ENCODE measurements at places on chromosomes 3 and 15.

DNA sequence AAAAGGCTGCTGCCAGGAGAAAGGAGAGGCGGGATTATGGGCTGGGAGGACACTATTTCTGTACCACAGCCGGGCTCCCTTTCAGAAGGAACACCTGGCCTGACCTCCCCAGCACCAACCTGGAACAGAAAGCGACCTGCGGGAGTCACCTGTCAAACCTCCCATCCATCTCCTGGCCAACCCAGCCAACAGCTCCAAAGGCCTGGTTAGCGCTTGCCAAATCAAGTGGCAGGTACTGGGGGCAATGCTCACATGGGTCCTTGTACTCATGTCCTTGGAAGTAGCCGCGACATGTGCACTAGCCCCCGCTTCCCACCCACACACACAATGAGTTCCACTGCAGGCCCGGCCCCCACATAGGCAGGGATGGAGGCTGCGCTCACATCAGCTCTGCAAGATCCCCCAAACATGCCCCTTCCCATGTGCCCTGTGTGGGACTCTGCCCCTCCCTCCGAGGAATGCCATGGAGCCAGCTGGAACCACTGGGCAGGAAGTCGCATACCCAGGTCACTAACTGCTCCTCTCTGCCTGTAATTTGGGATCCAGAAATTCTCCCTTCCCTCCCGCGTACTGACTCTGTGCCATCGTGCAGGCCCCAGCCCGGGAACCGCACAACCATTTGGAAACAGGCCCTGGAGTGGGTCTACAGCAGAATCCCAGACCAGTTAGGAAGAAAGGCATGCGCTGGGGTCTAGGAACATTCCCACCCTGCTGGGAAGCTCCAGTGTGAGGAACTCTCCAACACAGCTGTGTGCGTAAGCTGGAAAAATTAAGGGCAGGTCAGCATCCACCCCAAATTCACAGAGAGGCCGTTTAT is 98.9 kb downstream of the LRIG1 start:
- no peaks in the 10 kb centered on the region for H3K4me1 ChIP-seq
- H3K36me3 ChIP-seq, result peaks cover 5% of the 10 kb centered on the region
- H3K27ac ChIP-seq, result no peak overlapping the region
- no peak for DNase-seq
- H3K4me3 ChIP-seq, result no peak overlapping the region

DNA sequence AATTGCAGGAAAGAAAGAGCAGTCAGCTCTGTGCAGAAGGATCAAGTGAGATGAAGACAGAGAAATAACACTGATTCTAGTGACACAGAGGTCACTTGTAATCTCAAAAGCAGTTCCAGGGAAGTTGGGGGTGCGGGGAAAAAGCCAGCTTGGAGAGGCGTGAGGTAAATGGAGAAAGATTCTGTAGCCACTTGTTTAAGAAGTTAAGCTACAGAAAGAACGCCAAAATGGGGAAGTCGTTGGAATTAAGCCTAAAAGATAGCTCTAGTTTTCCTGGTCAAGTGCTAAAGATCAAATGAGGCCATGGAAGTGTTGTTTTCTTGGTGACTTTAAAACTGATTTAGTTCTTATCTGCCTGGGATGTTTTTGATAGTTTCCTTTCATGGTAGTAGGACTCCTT is 152.0 kb downstream of the GREM1 start:
- H3K27me3 ChIP-seq, result peaks cover 3% of the 10 kb centered on the region
- no peak for DNase-seq
- no peaks in the 10 kb centered on the region for H3K4me1 ChIP-seq
- H3K27ac ChIP-seq, result no peak overlapping the region

DNA sequence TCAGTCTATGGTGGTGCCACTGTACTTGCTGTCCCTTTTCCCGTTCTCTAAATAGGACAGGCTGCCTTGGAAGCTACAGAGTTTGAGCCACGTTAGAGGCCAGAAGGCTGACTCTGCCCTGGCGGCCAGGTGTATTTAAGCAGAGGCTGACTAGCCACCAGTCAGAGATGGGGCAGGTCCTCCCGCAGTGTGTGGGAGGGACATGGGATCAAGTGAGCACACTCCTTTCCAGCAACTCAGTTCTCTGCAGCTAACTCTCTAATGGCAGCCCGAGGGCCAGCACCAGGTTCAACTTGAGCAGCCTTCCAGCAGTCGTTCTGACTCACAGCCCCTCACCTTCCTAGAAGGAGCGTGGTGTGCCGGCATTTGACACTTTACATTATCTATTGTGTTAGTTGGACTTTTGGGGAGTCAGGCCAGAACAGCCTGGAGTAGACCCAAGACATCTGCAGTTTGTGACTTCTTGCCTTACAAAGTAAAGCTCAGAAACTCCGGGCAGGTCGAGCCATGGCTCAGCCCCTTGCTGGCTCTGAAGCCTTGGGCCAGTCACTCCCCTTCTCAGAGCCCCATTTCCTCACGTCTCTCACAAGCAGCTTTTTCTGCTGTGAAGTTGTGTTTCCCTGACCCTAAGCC is 46.7 kb upstream of the MYZAP start:
- H3K27ac ChIP-seq, result no peak overlapping the region
- no peaks in the 10 kb centered on the region for H3K36me3 ChIP-seq
- peaks cover under 1% of the 10 kb centered on the region for H3K27me3 ChIP-seq
- no peak overlapping the region for H3K4me3 ChIP-seq
- DNase-seq, result no peak

- no peaks in the 10 kb centered on the region for H3K4me1 ChIP-seq
- H3K27me3 ChIP-seq, result no peaks in the 10 kb centered on the region
- no peak overlapping the region for H3K27ac ChIP-seq
- no peak for DNase-seq
- no peak overlapping the region for H3K4me3 ChIP-seq
- H3K36me3 ChIP-seq, result no peaks in the 10 kb centered on the region
Observed at GRCh38 chr3:127110982-127111693, 81.8 kb upstream of the PRR23E start.

- H3K27ac ChIP-seq, result no peak overlapping the region
- no peak overlapping the region for H3K4me3 ChIP-seq
- H3K36me3 ChIP-seq, result no peaks in the 10 kb centered on the region
- no peaks in the 10 kb centered on the region for H3K4me1 ChIP-seq
Observed at GRCh38 chr3:78908236-78908635, 859.6 kb downstream of the ROBO1 start.

DNA sequence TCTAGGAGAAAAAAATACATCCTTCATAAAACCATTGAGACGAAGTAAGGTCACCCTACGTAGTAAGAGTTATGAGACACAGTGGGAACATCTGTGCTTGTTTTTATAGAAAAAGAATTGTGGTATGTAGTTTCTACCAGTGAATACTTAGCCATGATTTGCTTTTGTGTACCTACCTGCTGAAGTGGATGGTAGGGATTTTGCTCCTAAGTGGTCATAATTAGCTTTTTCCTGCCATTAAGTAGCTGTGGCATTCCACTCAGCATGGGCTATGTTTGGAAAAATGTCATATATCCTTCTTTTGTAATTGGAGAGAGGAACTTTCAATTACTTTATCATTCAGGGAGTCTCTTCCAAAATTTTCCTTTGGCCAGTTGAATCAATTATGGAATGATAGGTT is 63.7 kb downstream of the CHD2 start:
- H3K4me1 ChIP-seq, result peaks cover 40% of the 10 kb centered on the region
- DNase-seq, result no peak
- no peaks in the 10 kb centered on the region for H3K27me3 ChIP-seq
- no peak overlapping the region for H3K4me3 ChIP-seq

DNA sequence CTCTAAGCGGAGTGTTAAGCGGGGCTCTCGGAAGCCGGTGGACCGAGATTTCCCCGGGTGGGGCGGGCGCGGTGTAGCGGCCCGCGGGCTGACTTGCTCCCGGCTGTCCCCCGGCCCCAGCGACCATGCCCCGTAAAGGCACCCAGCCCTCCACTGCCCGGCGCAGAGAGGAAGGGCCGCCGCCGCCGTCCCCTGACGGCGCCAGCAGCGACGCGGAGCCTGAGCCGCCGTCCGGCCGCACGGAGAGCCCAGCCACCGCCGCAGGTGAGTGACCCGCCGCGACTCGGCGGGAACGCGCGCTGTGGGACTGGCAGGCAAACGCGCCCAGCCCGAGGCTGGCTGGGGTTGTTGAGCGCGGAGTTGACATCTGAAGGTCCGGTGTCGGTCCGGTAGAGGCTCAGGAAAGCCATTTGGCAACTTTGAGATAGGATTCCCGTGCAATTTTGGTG is 1.3 kb downstream of the SMC4 start:
- peak overlapping the region; percentile 99 for H3K4me3 ChIP-seq
- peaks cover 7% of the 10 kb centered on the region for H3K27me3 ChIP-seq
- peaks cover 56% of the 10 kb centered on the region for H3K36me3 ChIP-seq
- H3K27ac ChIP-seq, result peak overlapping the region; percentile 100
- peak; percentile 30 for DNase-seq
- peaks cover 55% of the 10 kb centered on the region for H3K4me1 ChIP-seq

DNA sequence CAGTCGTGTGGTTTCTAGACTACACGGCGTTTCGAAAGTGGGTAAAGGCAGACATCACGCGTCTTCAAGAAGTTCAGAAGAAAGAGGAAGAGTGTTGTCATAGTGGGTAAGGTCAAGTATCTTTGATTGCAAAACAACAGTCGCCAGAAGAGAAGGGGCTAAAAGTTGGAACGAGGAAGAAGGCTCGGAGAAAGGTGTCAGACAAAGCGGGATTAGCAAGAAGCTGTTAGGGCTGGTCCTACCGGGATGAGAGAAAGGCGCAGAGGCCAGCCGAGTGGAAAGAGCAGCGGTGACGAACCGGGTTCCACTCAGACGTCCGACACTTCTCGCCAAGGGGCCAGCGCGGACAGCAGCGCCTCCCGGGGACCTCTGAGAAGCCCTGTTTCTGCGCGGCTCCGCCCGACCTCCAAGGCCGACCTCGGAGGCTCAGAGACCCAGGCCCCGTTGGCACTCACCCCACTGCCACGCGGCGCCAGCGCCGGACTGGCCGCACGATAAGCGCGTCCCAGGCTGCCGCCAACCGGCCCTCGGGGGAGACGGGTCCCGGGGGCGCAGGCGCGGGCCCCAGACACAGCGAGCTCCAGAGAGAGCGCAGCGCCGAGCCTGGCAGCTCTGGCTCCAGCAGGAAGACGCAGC is 436 bp downstream of the ADPGK start:
- peak overlapping the region; percentile 99 for H3K4me3 ChIP-seq
- H3K4me1 ChIP-seq, result peaks cover 66% of the 10 kb centered on the region
- peaks cover 38% of the 10 kb centered on the region for H3K36me3 ChIP-seq
- peak overlapping the region; percentile 98 for H3K27ac ChIP-seq
- DNase-seq, result no peak

GRCh38 chr15:72609862-72610261 is 44.6 kb upstream of the GOLGA6B start:
- no peak overlapping the region for H3K4me3 ChIP-seq
- no peak overlapping the region for H3K27ac ChIP-seq
- H3K4me1 ChIP-seq, result no peaks in the 10 kb centered on the region
- H3K27me3 ChIP-seq, result no peaks in the 10 kb centered on the region

Data from activated naive CD8-positive, alpha-beta T cell treated with anti-CD3 and anti-CD28 coated beads, Interleukin-2, amount 50 U/mL, for 24 hours (primary cell).